WTC11 (cell line): ENCODE measurements at places on chromosomes 3 and 15.

DNA sequence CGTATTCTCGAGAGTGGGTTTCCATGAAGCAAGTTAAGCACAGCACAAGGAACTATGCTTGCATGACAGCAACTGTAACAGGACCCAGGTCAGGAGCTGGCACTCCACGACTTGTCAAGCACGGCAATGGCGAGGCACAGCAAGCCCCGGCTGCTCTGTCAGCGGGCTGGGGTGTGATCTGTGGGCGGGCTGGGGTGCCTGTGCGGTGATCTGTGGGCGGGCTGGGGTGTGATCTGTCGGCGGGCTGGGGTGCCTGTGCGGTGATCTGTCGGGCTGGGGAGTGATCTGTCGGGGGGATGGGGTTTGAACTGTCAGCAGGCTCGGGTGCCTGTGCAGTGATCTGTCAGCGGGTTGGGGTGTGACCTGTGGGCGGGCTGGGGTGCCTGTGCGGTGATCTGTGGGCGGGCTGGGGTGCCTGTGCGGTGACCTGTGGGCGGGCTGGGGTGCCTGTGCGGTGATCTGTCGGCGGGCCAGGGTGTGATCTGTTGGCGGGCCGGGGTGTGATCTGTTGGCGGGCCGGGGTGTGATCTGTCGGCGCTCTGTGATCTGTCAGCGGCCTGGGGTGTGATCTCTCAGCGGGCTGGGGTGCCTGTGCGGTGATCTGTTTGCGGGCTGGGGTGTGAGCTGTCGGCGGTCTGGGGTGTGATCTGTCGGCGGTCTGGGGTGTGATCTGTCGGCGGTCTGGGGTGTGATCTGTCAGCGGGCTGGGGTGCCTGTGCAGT, 205.7 kb downstream of the XXYLT1 start:
- DNase-seq = no peak

- DNase-seq = no peak
Measured at GRCh38 chr3:162377608-162378007, 881.0 kb downstream of the OTOL1 start.

DNA sequence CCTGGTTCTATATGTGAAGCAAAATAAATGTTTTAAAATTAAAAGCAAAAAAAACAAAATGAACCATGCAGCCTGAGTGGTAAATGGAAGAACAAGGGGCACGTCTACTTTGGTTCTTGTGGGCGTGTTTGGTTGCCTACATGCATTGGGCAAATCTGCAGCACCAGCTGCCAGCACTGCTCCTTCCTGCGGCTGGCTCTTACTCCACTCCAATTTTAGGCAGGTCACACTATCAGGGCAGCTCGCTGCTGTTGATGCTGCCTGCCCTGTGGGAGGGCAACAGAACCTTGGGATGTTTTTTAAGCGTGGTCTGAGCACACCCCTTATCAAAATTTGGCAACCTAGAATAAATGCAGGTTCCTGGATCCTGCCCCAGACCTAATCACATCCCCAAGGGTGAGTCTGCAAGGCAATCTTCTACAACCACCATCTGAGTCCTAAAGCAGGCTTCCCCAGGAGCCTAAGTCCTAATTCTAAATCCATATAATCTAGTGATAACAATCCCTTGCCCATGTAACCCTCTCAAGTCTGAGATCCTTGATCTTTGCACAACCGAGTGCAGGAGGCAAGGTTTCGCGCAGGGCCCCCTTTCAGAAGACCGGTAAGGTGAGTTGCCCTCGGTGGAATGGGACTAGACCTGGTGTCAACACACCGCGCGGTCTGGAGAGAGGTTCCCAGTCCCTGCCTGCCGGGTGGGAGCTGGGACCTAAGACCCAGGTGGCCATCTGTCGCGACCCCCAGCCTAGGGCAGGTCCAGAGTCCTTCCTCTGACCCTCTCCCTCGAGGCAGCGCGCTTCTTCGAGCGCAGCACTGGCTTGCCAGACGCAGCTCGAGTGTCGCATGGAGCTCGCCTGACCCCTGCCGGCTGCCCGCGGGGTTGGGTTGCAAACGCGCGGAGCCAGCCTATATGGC, 15.9 kb downstream of the IVD start:
- peak; percentile 89 for DNase-seq

DNA sequence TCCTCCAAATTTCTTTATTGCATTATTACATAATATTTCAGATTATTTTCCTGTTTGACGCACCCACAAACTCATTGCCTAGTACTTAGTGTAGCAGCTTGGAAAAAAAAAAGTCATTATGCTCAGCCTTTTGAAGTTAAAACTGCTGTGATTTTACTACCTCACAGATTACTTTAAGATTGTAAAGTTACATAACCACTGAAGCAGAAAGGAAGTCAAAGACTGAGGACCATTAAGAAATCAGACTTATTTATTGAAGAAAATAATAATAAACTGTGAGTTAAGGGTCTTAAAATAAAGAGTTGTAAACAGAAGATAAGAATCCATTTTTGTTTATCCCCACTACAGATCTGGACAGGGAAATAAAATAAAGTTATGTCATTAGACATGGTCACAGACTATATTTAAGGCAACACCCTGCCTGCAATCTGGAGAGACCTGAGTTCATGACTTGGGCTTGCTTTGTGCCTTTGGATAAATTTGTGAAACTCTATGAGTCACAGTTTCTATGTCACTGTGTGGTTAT, 212.1 kb upstream of the ROBO2 start:
- no peak for DNase-seq

GRCh38 chr15:54810031-54810430, 386.7 kb downstream of the RSL24D1 start:
- DNase-seq = no peak

- DNase-seq = no peak
Measured at GRCh38 chr3:26962492-26963360, 340.2 kb downstream of the LRRC3B start.

GRCh38 chr15:71072423-71072822, 42.8 kb upstream of the THSD4 start:
- DNase-seq = no peak

DNA sequence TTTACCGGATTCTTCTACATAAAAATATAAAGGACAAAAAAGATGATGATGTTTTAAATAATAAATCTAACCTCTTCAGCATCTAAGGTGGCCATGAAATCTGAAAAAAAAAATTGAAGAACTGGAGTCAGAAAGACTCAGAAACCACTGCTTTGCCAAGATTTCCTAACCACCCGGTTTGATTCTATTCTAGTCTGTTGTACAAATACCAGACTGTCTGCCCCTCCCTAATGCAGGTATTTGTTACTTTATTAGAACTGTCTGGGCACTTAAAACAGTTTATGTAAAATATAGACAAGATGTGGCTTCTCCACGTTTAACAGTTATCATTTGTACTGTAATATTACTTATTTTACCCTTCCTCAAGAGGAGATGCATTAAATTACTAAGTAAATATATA, 48.8 kb downstream of the UACA start:
- no peak for DNase-seq

DNA sequence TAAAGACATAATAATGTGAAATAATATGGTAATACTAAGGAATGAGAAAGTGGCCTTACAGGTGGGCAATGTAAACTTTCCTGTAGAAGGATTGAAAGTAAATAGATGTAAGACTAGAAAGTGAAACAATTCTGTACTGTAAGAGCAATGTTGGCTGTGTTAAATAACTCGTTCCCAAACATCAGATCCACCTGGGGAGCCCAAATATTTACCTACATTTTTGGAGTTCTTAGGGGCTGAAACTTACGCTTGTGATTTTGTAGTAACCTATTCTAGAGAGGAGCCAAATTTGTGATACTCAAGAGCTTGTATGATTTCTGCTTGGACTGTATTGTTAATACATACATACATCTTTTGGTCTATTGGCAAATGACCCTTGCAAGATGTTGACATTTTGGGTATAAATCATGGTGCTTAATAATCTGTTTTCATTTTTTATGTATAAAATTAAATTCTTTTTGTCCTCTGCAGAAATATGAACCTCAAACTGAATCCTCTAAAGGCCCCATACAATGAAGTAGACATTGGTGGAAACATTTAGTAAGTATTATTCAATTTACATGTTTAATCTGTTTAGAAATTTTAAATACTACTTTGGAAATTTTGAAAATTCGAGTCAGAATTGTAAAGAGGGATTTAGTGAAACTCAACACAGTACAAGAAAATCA, 8.5 kb upstream of the CHD2 start:
- DNase-seq = no peak

DNA sequence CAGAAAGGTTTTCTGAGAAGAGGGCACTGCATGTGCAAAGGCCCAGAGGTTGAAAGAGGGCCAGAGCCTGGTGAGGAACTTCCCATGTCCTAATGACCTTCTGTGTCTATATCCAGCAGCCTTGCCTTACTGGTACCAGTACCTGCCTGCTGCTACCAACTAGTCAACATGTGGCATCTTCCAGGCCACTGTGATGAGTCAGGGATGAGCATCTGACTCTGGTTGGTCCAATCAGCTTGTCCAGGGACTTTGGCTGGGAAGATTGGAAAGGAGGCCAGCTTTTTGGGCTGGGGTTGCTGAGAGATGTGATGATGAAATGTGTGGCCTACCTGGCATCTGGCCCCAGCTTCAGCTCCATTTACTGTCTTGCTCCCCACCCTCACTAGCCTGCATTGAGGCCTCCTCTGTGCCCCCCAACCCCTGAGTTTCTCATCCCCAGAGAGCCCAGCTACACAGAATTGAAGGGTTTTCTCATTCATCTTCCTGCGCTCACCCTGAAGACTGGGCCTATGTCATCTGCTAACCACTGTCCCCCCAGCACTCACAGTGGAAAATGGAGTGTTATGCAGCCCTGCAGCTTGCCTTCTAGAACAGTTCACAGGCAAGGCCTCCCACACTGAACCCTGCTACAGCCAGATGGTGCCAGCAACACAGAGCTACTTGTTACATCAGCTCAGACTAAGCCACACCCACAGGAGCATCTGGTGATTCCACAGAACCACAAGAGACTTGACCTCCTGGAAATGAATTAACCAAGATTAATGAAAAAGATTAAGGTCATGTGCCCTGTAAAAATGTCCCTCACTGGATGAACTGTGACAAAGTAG, 1.3 kb upstream of the TWF2 start:
- DNase-seq = no peak

DNA sequence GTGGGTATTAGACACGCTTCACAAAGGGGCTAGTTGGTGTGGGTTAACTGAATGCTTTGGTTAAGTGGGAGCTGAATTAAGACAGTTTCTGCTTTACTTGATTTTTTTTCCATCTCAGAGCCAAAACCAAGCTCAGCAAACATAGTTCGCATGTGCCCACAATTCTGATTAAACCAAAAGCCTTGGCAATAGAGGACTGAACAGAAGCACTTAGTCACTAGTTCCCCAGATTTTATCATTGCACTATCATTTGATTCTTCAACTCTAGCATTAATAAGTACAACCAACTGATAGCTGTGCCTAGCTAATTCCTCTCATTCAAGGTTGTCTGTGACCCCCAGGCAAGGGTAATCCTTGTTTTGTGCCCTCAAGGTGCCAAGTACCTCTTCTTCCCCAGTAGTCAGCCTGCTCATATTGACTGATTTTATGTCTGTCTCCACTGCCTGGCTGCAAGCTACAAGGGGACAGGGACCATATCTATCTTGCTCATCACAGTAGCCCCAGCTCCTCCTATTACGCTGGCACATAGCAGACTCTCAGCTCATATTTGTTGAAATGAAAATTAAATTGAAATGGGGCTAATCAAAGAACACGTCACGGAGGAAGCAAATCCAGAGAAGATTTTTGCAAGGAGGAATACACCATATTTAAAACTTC, 9.9 kb upstream of the ARHGEF3 start:
- DNase-seq = no peak

DNA sequence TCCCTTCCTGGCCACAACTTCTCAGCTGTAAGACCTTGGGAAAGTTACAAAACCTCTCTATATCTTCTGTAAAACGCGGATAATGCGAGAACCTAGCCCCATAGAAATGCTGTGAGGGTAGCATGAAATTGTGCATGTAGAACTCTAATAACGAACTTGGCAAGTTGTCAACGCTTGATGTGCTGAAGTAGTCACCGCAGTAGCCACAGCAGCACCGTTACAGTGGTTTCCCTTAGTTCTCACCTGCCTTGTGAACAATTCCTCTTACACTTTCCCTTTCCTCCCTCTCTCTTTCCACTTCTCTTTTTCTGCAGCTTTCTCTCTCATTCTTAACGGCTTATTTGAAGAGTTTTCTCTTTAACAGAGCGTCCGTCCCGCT, 447 bp upstream of the SHQ1 start:
- DNase-seq = no peak

DNA sequence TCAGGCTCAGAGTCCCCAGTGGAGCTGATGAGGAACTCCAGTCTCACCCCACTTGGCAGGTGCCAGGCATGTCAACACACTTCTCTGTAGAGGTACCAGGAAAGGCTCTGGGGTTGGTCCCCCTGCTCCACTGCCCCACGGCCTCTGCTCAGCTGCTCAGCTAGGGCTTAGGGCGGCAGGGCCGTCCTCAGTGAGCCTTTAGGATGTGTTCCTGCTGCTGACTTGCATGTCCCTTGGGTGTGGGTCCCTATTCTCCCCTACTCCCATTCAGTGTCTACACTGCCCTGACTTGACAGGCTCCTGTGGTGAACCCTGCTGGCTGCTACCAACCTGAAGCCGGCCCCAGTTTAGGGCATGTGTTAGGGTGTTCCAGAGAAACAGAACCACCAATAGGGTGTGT, 17.9 kb upstream of the POLG start:
- no peak for DNase-seq

DNA sequence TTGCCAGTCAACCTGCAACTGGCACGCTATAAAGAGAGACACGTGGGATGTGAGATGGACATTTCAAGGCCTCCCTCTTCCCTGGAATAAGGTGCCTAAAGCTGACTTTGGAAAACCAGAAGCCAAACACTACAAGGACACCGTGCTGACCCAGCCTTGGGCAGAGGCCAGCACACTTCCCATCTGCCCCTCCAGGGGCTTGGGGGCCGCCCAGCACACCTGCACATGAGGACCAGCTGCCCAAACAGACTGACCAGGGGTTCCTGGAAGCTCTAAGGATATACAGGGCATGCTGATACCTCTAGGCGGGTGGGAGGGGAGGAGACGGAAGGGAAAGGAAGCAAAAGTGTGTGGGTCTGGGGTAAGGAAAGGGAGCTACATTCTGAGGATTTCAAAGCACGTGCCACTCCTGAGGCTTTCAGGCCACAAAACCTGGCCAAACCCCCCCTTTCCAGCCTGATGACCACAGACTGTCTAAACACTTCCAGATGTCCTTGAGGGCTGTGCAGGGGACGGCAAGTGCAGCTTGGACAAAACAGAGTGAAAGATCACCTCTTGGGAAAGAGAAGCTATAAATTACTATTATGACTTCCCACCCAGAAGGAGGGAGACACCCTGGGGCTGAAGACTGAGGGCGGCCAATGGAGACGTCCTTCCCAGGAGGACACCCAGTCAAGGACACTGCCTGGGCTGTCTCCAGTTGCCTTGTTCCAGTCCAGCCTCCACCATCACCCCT, 57.9 kb downstream of the ADCY5 start:
- no peak for DNase-seq

- DNase-seq = no peak
Measured at GRCh38 chr15:49490966-49491365, 67.9 kb downstream of the FGF7 start.
